ENCODE measurements at places on chromosomes 3 and 15.

DNA sequence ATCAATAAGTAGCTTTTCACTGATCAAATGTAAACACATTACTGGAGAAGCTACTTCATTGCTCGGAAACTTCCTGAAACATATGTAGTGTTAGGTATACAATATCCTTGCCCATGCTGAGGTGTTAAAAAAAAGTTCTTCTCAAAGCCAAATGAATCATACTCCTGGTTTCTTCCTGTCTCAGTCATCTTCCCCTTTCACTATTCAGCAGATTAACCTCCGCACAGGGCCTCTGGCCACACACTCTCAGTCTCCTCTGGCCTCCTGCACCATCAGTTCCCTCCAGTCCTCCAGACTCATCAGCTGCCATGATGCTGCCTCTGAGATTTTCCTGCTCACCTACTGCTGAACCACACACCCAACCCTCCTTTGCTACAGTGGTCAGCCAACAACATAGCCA lies 70.5 kb upstream of the BOC start:
- DNase-seq: no peak

GRCh38 chr3:38114875-38115644 lies 21.9 kb downstream of the ACAA1 start:
- no peak for DNase-seq

DNA sequence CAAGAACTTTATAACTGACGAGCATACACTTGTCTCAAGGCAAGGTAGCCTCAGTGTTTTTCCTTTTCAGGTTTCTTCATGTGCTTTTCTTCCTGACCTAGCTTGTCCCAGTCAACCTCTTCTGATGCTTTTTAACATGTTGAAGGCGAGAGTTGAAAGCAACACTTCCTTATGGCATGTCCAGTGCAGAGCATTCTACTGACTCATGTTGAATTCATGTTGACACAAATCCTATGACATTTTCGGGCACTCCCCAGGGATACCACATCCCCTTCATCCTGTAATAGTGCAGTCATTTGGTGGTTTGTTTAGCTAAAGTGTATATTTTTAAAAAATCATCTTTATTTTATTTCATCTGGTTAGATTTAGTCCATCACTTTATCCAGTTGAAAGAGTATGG lies 75.9 kb upstream of the CBLB start:
- no peak for DNase-seq

DNA sequence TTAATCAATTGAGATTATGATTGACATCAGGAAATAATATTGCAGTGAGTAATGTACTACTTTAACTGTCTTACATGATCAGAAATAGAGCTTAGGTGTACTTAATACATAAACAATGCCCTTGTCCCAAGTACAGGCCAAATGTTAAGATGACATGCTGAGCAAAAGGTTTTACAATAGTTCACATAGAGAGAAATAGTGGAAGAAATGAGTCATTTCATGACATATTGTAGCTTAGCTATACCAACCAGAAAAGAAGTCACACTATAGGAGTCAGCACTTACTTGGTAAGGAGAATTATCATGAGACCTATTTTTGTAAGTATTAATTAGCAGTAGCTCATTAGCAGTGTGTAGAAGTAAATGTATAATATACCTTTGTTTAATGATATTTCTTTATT lies 96.4 kb upstream of the NANOGP8 start:
- no peak for DNase-seq

Data from forelimb muscle (tissue), 1 donor.